CD4-positive, alpha-beta T cell treated with Interleukin-1 beta for 1 hour (primary cell): ENCODE measurements at places on chromosomes 2 and 18.
A peak's percentile ranks its signal among the peaks of the same experiment; 100 is the strongest.

- peak; percentile 66 for DNase-seq
These were observed 9.5 kb upstream of the ZNF396 start for GRCh38 chr18:35386600-35387100.

DNA sequence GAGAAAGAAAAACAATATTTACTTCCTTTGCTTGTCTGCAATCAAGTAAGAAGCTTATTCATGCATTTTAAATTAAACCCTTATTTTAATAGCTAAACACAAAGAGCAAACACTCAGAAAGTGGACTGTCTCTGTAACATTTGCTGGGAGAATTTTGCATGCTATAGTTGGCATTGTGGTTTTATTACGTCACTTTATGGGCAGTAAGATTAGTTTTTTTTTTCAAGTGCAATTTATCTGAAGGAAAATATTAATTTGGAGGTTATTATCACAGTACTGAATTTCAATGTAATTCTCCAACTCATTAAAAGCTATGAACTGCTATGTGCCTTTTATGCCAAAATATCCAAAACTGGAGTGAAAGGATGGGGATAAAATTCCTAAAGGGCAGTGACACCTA lies 103.3 kb downstream of the TMEFF2 start:
- DNase-seq, result no peak

DNA sequence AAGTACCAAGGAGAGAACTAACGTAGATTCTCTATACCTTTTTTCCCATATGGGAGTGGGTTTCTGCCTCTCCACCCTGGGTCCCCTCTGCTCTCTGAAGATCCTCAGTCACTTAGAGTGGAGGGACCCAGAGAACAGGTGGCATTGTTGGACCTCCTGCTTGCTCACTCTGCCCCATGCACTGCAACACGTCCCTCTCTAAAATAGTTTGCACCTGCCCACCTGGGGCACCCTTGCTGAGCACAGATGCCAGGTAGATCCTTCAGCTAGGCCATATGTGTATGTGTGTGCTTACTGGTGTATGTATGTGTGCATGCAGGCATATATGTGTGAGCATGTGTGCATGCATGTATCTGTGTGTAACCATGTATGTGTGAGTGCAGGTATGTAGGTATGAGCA lies 2.2 kb downstream of the IL36RN start:
- no peak for DNase-seq

DNA sequence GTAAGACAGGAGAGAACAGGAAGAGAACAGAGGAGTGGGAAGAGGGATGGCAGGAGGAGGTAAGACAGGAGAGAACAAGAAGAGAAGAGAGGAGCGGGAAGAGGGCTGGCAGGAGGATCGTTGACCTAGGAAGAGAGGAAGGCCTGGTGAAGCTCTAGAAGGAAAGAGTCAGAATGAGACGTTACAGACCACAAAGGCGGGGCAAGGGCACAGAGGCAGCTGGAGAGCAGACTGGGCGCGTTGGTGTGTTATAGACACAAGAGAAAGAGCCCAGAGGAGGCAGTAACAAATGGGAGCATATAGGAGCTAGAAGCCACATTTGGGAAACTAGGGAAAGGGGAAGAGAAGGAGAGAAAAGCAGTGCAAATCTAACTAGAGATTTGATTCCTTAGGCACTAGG lies 26.6 kb downstream of the PTRHD1 start:
- no peak for DNase-seq

- no peak for DNase-seq
These were observed 30.7 kb downstream of the EFR3B start for GRCh38 chr2:25072606-25073005.

DNA sequence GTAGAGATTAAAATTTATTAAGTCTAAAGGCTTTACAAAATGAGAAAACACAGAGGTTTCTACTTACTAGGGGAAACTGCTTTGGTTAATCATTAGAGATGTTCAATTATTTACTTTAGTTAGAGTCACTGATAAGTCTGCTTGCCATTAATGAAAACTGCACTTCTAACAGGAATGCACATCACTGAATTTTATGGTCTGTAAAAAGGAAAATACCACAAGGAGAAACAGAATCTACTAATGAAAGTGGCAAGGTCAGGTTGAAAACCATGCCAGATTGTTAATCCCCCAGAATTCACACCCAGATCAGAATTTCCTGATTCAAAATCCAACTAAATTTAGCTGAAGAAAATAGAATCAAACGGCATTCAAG lies 90.5 kb upstream of the GRB14 start:
- DNase-seq, result no peak

DNA sequence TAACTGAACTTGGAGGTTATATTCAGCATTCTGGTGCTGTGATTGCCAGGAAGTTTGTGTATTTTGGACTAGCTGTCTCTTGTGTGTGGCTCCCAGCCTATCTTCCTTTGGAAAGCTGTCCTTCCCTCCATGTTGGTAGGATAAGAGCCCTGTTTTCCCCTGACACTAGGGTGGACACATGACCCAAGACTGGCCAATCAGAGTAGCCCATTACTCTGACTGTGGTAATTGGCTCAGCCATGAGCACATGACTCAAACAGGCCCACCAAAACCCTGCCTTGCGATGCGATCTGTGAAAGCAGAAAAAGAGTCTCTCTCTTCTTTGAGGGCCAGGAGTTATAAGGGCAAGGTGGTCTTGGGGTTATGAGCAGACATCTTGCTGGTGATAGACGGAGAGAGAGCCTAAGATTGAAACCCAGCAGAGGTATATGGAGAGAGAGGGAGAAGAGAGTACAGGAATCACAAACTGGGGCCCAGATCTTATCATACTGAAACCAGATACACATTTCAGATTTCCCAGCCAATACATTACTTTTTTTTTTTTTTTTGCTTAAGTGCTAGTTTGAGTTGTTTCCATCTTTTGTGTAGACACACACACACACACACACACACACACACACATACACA lies 45.3 kb upstream of the SERPINE2 start:
- DNase-seq, result no peak

DNA sequence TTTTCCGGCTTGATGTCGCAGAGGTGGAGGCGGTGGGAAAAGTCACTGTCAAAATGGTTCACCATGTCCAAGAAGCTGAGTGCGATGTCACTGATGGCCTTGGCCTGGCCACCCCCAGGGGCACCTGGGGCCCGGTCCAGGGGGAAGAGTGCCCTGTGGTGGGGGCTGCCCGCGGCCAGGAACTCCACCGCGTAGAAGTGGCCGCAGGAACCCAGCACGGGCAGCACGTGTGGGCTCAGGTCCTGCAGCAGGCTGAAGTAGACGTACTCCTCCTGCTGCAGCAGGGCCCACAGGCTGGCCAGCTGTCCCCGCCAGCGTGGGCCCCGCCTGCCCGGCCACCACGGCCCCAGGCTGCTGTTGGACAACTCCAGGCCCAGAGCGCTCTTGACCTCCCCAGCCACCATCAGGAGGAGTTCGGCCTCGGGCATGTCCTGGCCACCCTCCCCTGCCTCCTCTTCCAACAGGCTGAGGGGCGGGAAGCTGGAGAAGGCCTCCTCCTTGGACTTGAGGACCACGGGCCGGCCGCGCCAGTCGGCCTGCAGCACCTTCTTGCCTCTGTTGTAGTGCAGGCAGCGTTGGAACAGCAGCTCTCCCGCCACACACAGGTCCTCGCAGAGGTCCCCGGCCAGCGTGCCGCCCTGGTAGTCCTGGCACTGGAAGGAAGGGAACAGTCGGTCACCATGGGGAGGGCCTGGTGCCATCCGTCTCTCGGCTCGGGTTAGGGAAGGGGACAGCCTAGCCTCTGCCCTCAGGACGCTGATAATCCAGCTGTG lies 10.3 kb downstream of the DIPK1C start:
- no peak for DNase-seq
